ENCODE measurements at places on chromosomes 7 and 10.
A peak's percentile ranks its signal among the peaks of the same experiment; 100 is the strongest.

GRCh38 chr7:121985476-121986030 lies 112.6 kb downstream of the PTPRZ1 start:
- DNase-seq: peak; percentile 58

DNA sequence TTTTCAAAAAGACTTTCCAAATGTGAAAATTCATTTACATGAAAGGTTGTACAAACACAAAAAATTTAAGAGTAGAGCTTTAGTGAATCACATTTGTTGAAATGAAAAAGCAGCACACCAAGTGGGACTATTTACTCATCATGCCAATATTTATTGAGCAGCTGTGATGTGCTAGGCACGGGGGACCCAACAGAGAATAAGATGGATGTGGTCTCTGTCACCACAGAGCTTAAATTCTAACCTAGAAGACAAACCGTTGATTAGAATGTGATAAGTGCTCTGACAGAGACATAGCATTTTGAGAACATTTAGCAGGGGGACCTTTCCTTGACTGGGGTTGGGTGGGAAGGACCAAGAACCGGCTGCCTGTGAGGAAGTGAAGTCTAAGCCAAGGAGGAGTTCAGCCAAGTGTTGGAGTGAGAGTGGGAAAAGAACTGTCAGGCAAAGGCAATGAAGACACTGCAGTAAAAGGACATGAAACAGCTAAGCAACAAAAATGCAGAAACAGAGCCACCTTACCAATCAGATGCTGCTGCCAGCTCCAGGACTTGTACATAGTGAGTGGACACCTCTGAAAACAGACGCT lies 19.1 kb downstream of the ADAM12 start:
- DNase-seq: no peak

- DNase-seq: no peak
Observed at GRCh38 chr10:95408148-95408960, 117.6 kb upstream of the PDLIM1 start.

GRCh38 chr7:36204929-36205635 lies 52.0 kb downstream of the EEPD1 start:
- no peak for DNase-seq
